AG04449 (cell line): ENCODE measurements at places on chromosomes 16 and 17.
A peak's percentile ranks its signal among the peaks of the same experiment; 100 is the strongest.

- DNase-seq, result peak; percentile 70
Observed at GRCh38 chr17:19331134-19331533, 31.4 kb downstream of the B9D1 start.

- DNase-seq, result no peak
Observed at GRCh38 chr17:43994272-43995149, 9.9 kb upstream of the NAGS start.

DNA sequence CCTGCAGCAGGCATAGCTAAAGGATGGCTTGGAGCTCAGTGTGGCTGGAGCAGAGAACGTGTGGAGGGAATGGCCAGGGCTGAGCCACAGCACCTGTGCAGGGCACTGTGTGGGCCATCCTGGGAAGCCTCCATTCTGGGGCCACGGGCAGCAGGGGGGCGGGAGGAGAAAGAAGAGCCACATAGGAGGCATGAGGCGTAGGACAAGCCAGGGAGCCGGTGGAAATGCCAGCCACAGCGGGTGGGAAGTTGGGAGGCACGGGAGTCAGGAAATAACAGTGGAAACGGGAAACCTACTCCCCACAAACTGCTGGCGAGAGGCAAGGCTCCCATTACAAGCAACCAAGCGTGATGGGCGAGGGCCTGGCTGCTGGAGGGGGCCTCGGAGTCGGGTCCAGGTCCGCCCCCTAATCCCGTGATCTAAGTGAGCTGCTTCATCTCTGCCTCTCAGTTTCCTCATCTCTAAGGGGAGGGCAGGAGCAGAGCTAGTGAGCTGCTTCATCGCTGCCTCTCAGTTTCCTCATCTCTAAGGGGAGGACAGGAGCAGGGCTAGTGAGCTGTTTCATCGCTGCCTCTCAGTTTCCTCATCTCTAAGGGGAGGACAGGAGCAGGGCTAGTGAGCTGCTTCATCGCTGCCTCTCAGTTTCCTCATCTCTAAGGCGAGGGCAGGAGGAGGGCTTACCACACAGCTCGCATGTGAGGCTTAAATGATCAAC, 104.9 kb downstream of the ADCY9 start:
- no peak for DNase-seq

- no peak for DNase-seq
Observed at GRCh38 chr17:51890710-51891109, 267.8 kb downstream of the CA10 start.

DNA sequence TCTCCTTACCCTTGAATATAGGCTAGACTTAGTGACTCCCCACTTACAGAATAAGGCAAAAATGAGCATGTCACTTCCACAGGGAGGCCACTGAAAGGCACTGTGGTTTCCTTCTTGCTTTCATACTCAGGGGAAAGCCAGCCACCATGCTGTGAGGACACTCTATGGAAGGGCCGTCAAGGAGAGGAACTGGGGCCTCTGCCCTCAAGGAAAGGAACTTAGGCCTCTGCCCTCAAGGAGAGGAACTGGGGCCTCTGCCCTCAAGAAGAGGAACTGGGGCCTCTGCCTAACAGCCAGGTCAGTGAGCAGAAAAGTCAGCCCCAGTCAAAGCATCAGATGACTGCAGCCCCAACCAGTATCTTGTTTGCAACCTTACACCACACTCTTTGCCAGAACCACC, 30.1 kb downstream of the VPS35 start:
- DNase-seq, result no peak

DNA sequence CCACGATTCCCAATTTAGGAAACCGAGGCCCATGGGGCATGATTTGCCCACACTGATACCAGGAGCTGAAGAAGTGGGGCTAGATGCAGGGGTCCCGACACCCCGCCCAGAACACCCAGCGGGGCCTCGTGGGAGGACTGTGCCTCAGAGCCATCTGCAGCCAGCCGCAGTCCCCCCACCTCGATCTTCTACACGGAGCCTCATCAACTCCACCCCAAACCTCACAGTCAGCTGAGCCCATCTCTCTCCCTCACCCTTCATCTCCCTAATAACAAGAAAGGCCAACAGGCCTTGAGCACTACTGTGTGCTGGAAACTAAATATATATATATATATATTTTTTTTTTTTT, 4.2 kb downstream of the ITGAE start:
- no peak for DNase-seq

GRCh38 chr16:50213939-50214519, 52.3 kb upstream of the ADCY7 start:
- no peak for DNase-seq

GRCh38 chr17:76735586-76736348, 1.4 kb downstream of the SRSF2 start:
- DNase-seq, result no peak

DNA sequence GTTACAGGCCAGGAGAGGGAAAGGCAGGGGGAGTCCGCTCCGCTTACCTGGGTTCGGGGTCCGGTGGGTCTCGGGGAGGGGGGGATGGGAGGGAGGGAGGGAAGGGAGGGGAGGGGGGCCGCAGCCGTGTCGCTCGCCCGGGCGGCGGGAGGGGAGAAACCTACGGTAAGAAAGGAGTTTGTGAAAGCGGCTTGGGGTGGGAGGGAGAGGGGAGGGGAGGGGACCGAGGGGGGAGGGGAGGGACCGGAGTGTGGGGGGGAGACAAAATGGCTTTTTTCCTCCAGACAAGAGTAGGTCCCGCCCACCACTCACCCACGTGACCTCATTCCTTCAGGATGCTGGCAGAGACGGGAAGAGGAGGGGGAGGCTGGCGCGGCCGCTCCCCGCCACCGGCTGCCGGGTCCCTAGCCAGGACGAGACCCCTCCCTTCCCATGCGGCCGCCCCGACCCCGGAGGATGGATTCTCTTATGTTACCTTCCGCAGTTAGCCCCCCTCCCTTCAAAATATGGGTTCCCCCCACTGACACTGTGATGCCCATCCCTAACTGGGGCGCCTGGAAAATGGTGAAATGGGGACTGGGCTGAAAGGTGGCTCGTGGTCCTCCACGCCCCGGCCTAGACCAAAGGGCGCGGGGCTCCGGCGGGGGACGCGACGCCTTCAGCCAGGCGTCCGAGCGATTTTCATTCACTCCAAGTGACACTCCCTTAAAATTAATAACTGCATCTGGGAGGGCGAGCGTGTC, at the start of gene PCGF2:
Gene PCGF2, minus strand, starts transcription at position 188 of the 743 bp plus-strand sequence. CDS start 7,934 bp downstream, outside the sequence.
- DNase-seq, result peak; percentile 50

GRCh38 chr16:89737341-89738071, 16.2 kb downstream of the ZNF276 start:
- DNase-seq, result no peak

- DNase-seq, result no peak
Observed at GRCh38 chr16:16791051-16791450, 412.1 kb downstream of the NPIPA7 start.

- DNase-seq, result no peak
Observed at GRCh38 chr16:48082516-48082915, 73.3 kb downstream of the ABCC12 start.

DNA sequence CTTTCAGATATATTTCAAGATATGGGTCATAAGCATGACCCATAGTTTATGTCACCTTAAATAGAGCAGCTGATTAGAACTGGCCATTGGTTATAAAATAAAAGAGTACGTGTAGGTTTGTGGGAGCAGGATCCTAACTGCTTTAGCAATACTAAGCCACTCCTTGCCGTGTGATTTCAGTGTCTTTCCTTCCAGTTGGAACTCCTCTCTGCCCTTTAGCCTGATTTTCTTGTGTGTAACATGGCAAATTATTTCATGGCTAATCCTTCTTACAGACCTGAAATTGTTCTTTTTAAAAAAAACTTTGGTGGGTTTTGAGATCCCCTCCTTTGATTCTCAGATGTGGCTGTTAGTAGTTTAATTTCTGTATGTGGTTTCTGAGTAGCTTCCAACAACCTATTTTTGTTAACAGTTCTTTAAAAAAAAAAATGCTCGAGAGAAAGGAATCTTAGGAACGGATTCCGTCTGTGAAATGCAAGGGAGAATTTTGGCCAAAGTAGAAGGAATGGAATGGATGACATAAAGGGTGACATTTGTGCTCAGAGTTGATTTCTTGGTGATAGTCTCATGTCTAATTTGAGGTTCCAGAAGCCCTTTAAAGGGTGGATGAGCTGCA, 39.9 kb downstream of the DHRS7B start:
- DNase-seq, result peak; percentile 59

GRCh38 chr16:86458149-86458777, 52.1 kb upstream of the FOXF1 start:
- no peak for DNase-seq

- peak; percentile 38 for DNase-seq
Observed at GRCh38 chr16:61858988-61859387, 177.2 kb downstream of the CDH8 start.

GRCh38 chr16:4316108-4316863, 419 bp downstream of the GLIS2 start:
- DNase-seq, result no peak

- DNase-seq, result no peak
Observed at GRCh38 chr17:21843318-21843865, 151.1 kb downstream of the KCNJ18 start.

GRCh38 chr16:81668243-81669097, 110.6 kb upstream of the PLCG2 start:
- no peak for DNase-seq

DNA sequence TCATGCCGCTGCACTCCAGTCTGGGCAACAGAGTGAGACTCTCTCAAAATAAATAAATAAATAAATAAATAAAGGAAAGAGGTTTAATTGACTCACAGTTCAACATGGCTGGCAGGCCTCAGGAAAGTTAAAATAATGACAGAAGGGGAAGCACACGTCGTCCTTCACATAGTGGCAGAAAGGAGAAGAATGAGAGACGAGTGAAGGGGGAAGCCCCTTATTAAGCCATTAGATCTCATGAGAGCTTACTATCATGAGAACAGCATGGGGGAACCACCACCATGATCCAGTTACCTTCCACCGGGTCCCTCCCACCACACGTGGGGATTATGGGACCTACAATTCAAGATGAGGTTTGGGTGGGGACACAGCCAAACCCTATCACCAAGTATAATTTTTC, 54.5 kb downstream of the PAFAH1B1 start:
- no peak for DNase-seq

- no peak for DNase-seq
Observed at GRCh38 chr17:78609191-78609641, 32.0 kb upstream of the DNAH17 start.

DNA sequence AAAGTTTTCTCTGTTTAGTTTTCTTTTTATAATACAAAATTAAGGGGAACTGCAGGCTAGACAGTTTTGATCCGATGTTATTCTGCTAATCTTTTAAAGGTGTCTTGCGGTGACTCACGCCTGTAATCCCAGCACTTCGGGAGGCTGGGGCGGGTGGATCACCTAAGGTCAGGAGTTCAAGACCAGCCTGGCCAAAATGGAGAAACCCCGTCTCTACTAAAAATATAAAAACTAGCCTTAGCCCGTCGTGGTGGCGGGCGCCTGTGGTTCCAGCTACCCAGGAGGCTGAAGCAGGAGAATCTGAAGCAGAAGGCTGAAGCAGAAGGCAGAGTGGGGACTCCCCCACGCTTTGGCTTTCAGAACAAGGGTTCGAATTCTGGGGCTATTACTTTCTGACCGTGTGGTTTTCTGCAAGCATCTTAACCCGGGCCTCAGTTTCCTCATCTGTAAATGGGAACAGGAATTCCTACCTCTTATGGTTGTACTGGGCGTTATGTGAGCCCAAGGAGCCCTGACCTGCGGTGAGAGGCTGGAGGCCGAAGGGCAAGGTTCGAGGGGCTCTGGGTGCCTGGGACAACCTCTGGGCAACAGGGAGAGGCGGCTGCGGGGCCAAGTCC, 1.2 kb upstream of the KATNB1 start:
- no peak for DNase-seq

GRCh38 chr16:72475688-72476087, 303.7 kb upstream of the PMFBP1 start:
- DNase-seq, result no peak

- no peak for DNase-seq
Observed at GRCh38 chr16:22969567-22969966, 155.6 kb downstream of the HS3ST2 start.

- DNase-seq, result no peak
Observed at GRCh38 chr16:81821436-81822128, 42.5 kb downstream of the PLCG2 start.

GRCh38 chr17:27649929-27650328, 18.9 kb downstream of the LGALS9 start:
- DNase-seq, result no peak

GRCh38 chr16:58516768-58517107, 1.4 kb downstream of the SETD6 start:
- no peak for DNase-seq

- no peak for DNase-seq
Observed at GRCh38 chr16:4450430-4450829, 24.0 kb downstream of the NMRAL1 start.

DNA sequence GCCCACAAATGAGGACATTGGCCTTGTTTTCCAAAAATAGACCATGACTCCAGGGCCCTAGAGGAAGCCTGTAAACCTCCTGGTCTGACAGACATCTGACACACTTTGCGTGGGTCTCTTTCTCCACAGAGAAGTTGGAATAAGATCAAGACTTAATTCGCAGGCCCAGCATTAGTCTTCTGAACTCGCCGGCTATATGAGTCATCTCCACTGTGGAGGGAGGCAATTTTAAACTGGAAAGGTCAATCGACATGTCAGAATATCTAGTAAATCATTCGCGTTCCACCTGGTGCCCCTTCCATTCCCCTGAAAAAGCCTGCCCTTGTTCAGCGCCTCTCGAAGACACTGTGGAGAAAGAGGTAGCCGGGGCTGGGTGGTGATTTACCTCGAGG, 140.1 kb downstream of the CLEC16A start:
- DNase-seq, result no peak

GRCh38 chr17:17693253-17694168, 12.3 kb downstream of the RAI1 start:
- DNase-seq, result no peak

GRCh38 chr17:64058621-64059020, 38.2 kb upstream of the ICAM2 start:
- DNase-seq, result no peak

- no peak for DNase-seq
Observed at GRCh38 chr16:55949518-55949917, 74.3 kb upstream of the CES5A start.

DNA sequence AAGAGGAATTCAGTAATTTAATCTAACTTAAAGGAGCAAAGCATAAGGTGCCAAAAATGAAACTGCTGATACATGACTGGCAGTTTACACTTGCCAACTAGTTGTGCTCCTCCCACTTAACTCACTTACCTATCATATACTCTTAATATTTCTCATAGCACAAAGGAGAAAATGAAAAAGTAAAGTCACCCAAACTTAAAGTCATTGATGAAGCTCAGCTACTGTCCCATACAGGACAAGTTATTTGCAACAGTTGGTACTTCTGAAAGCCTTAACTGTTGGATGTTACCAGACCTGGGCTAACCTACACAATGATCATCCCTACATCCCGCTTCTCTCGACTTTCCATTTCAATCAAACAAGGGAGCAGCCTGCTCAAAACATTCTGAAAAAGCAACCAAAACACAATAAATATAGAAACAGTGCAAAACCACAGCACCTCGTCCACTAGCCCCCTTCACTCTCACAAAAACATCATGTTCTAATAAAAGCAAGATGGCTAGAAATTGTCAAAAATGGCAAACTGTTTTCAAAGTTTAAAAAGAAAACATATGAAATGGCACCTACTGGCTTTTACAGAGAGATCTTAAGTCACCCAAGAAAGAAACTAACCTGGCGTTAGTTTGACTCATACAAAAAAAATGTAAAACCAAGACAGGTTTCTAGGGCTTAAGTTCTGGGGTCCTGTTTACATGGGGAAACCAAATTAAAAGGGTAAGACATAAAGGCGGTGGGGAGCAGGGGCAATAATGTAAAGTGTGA, 868 bp downstream of the MED13 start:
- no peak for DNase-seq
